ENCODE measurements at places on chromosomes 4 and X.

DNA sequence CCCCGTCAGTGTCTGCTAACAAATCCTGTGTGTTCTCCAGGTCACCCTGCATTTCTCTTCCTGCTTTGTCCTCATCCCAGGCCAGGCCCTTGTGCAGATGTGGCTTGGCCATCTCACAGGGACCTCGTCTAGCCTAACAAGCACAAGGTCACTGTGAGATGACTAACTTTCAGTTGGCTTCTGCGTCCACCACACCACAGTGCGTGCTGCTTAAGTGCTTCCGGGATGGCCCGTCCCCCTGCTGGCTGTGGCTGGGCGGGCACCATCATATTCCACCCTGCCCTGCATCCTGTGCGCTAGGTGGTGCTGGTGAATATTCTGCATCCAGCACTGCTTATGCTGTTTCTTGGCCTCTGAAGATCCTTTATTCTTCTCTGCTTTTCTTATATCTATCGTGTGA lies 33.8 kb downstream of the RBBP7 start:
- peak; percentile 8 for DNase-seq

DNA sequence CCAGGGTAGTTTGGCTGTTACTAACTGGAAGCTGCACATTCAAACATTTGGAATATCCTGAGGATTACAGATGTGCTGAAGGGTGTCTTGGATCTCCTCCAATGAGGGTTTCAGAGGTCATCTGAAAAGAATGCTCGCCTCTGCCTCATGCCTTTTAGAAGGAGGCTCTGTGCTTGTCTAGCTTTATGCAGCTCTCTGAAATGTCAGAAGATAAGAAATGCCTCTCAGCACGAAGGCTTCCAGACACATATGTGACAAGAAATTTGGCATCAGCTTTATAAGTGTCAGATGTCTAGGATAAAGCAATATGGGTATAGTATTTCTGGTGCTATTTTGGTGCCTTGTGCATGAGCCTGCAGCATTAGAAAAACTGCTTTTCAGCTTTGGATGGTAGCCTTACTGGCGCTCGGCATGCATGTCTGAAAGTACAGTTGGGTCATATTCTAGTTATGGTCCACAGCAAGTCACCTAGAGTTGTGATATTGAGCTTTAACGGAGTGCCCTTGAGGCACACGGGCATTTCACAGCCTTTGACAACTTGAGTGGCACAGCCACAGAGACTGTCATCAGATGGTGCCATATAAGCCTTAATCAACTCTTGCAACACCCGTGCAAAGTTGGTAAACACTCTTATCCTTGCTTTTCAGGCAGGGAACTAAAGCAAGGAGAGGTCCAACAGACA lies 70.8 kb upstream of the PGRMC2 start:
- no peak for DNase-seq

- DNase-seq, result peak; percentile 18
These were observed 180.7 kb downstream of the CEP135 start for GRCh38 chr4:56129431-56129861.

- DNase-seq, result no peak
These were observed 163.0 kb upstream of the TET2 start for GRCh38 chr4:104983615-104984179.

DNA sequence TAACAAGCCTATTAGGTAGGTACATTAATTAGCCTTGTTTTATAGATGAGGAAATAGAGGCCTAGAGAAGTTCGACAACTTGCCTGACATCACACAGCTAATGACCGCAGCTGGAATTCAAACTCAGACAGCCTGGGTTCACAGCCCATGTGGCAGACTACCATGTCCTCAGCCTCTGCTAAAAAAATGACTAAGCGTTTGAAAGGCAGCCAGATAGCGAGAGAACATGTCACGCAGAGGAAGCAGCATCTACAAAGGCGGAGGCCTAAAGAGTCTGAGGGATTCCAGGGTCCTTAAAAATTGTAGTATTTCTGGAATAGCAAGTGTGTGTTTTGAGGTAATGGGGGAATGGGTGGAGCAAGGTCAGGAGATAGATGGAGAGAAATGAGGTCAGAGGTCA lies 33.2 kb upstream of the BMP15 start:
- no peak for DNase-seq

All from germinal center (tissue), 1 donor.